Stimulated activated CD4-positive, alpha-beta T cell treated with anti-CD3 and anti-CD28 coated beads, Interleukin-12 subunit alpha, Interleukin-12 subunit beta, amount 100 ng/mL, for 48 hours (primary cell): ENCODE measurements at places on chromosomes 1 and 21.
A peak's percentile ranks its signal among the peaks of the same experiment; 100 is the strongest.

DNA sequence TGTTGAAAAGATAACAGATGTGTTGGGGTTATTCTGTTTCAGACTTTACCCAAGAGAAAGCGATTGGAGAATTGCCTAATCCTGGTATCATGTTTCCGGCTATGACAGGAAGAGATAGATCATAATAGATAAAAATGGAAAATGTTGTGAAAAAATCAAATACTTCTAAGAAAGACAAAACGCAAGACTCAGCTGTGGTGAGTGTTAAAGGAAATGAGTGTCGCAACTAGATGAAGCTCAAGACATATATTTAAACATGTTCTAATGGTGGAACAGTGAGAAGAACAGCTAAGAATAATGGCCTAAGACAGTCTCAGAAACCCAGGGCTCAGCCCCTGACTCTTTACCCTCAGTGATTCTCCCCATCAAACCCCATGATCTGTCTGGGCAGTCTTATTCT lies 426.7 kb upstream of the RUNX1 start:
- no peak for DNase-seq

GRCh38 chr1:236425031-236425663 lies 31.1 kb downstream of the EDARADD start:
- no peak for DNase-seq

DNA sequence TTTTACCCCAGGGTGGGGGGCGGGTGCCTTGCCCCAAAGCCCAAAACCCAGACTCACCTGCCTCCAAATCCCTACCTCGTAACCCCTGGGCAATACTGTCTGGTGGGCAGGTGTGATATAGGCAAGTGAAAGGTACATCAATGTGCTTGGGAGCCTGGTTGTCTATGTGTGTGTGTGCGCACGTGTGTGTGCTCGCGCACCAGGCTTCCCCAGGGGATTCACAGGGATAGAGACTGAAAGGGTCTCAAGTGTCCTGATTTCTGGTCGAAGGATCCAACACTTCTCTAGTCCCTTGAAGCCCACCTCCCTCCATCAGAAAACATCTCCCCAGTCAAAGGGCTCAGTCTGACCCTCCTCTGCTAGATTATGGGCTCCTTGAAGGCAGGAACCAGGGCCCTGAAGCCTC lies 28.9 kb upstream of the EPB41 start:
- no peak for DNase-seq

- DNase-seq, result no peak
Measured at GRCh38 chr1:110085671-110086070, 15.2 kb upstream of the ALX3 start.

- DNase-seq, result no peak
Measured at GRCh38 chr1:99728494-99729235, 37.8 kb downstream of the FRRS1 start.

DNA sequence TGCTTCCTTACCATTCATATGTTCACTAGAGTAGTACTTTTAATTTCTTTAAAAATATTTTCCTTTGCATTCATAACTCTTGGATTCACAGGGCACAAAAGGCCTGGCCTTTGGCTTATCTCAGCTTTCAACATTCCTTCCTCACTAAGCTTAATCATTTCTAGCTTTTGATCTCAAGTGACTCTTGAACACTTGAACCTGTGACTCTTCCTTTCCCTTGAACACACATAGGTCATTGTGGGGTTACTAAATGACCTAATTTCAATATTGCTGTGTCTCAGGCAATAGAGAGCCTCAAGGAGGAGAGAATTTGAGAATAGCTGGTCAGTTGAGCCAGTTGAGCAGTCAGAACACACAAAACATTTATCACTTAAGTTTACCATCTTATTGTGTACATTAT lies 49.9 kb downstream of the COL11A1 start:
- no peak for DNase-seq

- no peak for DNase-seq
Measured at GRCh38 chr21:43001316-43001715, 27.0 kb downstream of the PKNOX1 start.

GRCh38 chr21:43814215-43815106 lies 25.1 kb downstream of the RRP1 start:
- no peak for DNase-seq

DNA sequence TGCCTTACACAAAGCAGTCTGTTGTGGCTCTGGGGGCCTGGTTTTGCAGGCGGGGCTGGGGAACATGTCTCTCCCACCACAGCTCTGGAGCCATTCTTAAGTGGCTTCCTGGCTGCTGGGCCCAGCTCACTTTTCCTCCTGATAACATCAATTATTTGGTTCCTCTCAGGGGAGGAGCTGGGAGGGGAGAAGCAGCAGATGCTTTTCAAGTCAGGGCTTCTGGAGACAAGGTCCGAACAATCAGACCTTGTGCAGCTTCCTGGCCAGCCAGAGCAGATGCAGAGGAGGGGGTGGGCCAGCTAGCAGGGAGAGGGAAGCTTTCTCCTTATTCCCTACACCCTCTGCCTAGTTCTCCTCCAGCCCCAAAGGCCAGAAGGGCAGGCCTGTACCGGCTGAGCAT lies 3.7 kb upstream of the PAQR6 start:
- DNase-seq, result no peak

DNA sequence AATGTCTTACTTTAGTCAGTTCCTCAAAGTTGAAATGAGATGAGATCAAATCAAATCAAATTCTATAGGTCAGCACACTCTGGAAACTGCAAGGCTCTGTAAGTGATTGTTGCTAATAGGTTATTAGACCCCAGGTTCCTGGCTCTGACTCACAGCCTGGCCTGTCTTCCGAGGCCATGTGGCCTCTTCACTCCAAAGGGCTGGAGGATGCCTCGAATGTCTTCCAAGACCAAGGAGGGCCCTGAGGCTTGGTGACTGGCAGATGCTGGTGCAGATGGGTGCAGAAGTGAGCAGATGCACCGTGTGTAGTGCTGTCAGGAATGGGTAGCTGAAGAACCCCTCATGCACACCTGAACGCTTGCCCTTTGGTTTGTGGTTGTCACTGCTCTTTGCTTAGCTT lies 113.4 kb downstream of the MAB21L3 start:
- no peak for DNase-seq

DNA sequence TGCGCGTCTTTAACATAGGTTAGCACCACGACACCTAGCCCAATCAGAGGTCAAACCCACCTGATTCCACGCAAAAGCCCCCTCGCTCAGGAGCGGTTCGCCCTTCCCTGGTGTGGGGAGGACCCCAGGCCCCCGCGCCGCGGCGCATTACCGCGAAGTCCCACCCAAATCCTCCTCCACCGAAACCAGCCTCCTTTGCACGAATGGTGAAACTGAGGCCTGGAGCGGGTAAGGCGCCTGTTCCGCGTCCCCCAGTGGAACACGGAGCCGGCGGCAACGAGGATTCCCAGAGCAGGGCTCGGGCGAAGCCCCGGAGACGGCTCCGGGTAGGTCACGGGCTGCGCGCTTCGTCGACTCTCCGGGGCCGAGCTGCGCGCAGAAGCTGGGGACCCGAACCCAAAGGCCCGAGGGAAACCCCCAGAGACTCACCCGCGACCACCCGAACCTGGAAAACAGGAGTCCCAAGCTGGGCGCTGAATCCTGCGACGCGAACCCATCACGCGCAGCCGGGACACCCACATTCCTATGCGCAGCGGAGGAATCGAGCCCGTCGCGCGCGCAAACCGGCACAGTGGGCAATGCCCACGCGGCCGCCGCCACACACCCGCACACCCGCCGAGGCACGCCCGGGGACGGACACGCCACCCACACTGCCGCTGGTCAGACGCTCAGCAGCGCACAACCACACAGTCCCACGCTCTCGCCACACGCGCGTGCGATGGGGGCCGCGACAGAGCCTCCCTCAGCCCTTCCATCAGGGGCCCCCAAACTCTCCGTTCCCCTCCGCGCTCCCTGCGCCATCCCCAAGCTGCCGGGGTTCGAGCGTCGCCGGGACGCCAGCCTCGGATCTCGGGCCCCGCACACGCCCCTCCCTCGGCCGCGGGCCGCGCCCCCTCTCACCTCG lies 507 bp downstream of the GLIS1 start:
- no peak for DNase-seq

- DNase-seq, result no peak
Measured at GRCh38 chr1:110361856-110362255, 22.7 kb downstream of the RBM15 start.

- DNase-seq, result no peak
Measured at GRCh38 chr1:14320518-14320917, 278.0 kb upstream of the KAZN start.

- DNase-seq, result no peak
Measured at GRCh38 chr1:3060127-3060526, 8.9 kb upstream of the PRDM16 start.

- DNase-seq, result no peak
Measured at GRCh38 chr1:199612976-199613774, 414.3 kb upstream of the NR5A2 start.

GRCh38 chr1:177343445-177343844 lies 172.7 kb downstream of the BRINP2 start:
- no peak for DNase-seq

DNA sequence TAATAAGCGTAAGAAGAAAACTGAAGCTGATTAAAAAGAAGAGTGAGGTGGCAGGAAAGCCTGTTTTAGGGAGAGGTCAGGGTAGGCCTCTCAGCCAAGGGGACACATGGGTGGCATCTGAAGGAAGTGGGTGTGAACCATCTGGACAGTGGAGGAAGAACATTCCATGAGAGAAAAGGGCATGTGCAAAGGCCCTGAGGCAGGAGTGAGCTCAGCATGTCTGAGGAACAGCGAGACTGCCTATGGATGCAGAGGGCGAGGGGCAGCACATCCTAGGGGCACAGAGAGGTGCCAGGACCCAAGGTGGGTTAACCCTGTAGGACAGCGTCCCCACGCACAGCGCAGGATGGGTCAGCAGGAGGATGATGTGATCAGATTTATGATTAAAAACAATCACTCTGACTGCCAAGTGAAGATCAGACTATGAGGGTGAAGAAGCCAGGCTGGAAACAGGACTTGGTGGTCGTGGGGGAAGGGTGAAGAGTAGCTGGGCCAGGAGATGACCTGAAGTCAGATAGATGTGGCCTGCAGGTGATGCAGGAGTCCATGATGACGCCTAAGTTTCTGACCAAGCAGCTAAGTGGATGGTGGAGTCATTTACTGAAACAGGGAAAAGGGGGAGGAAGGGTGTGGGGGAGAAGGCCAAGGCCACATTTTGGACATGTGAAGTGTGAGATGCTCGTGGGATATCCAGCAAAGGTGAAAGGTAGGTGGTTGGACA lies 37.9 kb downstream of the PABPC4 start:
- DNase-seq, result no peak

DNA sequence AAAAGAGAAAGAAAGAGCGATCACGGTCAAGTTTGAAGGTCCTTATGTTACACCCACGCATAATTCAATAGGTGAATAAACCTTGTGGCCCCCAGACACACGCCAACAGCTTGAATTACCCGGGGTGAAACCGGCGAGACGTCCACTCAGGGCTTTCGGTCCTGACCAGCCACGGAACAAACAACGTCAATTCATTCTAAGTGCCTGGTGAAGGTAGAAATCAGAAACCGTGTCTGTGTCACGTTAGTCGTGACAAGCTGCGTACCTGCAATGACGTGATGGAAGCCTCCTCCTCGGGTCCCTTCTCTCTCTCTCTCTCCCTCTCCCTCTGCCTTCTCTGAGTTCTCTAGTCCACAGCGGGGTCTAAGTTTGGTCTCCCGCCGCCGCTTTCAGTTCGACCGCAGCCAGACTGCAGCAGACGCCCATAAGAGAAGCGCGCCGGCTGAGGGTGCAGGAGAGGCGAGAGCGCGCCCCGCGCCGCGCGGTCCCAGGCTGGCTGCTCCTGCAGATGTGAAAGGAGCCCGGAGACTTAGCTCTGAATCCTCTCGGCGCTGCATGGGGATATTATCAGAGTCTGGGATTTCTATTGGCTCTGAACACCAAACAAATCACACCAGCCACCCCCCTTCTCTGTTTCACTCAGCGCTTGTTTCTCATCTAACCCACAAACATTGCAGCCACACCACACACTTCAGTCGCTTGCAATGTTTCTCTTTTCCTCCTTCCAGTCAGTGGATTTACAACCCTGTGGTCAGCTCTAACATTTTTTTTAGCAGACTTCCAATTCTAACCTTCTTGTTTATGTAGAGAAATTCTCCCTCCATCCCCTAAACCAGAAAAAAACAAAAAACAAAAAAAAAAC lies at the start of gene GREM2:
Gene GREM2 (minus strand): TSS at position 537 of the 862 bp plus-strand sequence. CDS start 118,680 bp downstream, outside the sequence.
- DNase-seq, result peak; percentile 27

GRCh38 chr1:22057861-22058260 lies 5.4 kb downstream of the CDC42 start:
- no peak for DNase-seq

DNA sequence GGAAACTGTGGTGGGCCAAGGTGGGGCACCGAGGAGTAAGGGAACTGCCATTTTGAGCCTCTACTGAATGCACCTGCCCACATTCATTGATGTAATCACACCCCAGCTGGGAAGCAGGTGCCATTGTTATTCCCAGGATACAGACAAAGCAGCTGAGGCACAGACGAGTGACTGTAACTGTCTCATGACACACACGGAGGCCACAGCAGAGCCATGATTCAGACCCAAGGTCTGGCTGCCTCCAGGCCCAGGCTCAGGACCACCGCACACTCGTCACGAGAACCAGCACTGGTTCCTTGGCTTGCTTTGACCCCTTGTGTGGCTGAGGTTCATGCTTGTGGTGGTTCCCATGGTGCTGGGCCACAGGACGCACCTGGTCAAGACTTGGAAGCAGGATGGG lies 45.6 kb upstream of the CLIC4 start:
- DNase-seq, result no peak

GRCh38 chr21:33732038-33732437 lies 89.7 kb downstream of the ITSN1 start:
- no peak for DNase-seq

GRCh38 chr1:189121941-189122340 lies 1355.7 kb downstream of the BRINP3 start:
- DNase-seq, result no peak

- DNase-seq, result no peak
Measured at GRCh38 chr1:217067642-217068041, 344.4 kb upstream of the ESRRG start.
